ENCODE measurements at places on chromosomes 3 and 15.

DNA sequence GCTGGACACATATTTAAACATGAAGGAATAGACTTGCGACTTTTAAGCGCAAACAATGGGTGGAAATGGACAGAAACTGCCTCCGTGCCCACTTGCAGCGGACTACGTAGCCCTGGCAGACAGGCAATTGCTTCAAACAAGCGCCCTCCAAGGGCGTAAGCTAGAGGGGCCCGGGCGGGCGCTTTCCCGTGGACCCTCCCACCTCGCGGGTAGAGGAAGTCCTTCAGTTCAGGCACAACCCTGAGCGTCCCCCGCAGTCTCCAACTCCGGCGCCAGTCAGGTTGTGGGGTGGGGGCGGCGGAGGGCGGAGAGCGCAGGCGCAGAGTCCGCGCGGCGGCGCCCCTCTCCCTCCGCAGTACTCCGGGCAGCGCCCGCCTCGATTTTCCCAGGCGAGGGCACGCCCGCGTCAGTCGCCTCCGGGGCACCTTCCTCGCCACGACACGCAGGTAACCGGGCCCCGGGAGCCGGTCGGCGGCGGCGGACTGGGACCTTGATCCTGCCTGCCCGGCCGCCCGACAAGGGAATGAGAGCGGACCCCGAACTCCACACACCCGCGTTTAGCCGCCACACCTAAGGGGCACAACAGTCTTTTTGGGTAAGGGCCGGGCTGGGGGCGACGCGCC, at the start of gene SLC35G2:
Gene SLC35G2 (plus strand): TSS at position 358 of the 623 bp plus-strand sequence. CDS start 35,335 bp downstream, outside the sequence.
- no peak for DNase-seq

DNA sequence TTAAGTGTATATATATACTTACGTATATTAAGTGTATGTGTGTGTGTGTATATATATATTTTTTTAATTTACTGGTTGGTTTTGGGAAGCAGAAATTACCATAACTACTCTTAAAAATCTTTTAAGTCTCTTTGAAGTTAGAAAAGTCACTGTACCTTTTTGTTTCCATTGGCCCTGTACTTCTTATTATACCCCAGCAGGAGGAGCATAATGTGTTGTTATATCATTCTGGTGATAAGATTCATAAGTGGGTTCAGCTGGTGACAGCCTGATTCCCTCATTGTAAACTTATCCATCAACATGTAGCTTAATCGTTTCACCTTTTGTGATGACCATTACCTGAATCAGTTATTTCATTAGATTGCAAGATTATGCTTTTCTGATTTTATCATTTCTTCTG, 30.8 kb downstream of the MLH1 start:
- DNase-seq: no peak

DNA sequence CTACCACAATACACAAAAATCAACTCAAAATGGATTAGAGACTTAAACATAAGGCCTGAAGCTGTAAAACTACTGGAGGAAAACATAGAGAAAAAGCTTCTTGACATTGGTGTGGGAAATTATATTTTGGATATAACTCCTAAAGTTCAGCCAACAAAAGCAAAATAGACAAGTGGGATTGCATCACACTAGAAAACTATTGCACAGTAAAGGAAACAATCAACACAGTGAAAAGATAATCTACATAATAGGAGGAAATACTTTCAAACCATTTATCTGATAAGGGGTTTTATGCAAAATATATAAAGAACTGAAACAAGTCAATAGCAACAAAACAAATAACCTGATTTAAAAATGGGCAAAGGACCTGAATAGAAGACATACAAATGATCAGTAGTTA, 37.6 kb upstream of the TP63 start:
- DNase-seq: no peak

DNA sequence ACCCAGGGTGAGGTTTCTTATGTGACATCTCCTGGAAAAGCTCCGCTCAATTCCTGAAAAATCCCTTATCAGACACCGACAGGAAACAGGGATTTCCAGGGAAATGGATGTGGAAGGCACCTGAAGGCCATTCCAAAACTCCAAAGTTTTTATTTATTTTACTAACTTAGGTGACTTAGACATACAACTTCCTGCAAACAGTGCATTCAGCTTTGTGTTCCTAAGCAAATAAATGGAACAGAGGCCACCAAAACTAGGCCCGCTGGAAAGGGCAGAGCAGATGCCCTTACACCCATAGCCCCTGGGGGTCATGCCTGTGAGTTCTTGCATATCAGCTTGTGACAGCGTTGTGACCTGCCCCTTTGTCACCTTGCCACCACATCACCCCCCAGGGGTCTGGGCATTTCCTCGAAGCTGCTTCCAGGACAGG, 239.4 kb downstream of the XXYLT1 start:
- DNase-seq: no peak

- no peak for DNase-seq
Observed at GRCh38 chr3:37227870-37228549, 53.6 kb upstream of the LRRFIP2 start.

DNA sequence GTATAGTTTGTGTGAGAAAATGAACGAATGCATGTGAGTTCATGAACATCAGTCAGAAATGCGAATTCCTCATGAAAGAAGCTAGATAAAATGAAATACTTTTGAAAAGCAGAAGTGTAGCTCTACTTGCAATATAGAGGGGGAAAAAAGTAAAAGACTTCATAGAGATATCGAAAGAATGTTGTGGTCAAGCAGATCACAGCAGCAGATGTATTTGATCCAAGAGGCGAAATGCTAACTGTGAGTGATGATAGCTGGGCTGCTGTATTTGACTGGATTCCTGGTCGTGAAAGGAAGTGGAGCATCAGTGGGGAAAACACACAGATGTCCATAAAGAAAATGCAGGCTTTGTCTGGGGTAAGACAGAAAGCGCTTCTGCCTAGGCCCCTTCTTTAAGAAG, 112.4 kb downstream of the ADAMTSL3 start:
- DNase-seq: no peak

DNA sequence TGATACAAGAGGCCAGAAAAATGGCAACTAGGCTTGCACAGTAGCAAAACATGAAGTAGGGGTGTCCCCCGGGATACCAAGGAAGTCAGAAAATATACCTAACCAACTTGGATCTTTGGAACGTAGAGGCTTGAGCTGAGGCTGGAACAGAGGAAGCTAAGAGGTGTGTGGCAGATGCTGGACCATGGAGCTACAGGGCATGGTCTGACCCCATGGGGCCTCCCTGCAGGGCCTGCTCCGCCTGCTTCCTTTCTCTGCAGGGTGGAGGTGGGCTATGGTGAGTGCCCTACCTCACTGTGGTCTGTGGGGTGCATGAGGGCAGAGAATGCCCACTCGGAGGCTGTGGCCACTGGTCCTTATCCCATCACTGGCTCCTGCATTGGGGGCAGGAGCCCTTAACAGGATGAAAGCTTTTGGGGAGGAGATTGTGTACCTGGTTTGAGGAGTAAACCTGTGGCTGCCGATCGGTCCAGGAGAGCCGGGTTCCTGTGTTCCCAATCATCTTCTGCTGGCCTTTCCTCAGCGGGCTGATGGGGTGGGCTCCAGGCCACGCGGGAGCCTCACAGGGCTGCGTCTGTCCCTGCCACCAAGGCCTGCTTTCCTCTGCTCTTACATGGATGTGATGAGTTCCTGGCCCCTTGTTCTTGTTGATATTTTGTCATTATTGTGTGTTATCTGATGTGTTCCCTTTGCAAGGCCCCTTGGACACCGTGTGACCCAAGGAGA, 96.8 kb downstream of the OCA2 start:
- no peak for DNase-seq

- DNase-seq: no peak
Observed at GRCh38 chr3:155960060-155960459, 89.6 kb downstream of the GMPS start.

DNA sequence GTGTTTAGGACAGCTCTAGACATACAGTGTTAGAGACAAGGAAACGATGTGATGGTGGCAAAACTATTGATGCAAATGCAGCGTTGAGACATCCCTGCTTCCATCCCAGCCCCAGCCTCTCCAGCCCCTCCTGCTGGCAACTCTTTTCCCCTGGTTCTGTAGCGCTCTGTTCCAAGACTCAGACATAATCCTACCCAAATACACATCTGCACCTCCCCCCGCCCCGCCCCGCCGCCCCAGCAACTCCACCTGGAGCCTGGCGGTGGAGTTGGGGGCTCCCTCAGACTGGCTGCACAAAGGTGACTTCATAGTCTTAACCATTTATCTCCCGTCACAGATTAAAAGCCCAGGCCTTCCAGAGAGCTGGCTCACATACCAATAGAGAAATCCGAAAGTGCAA, 7.2 kb upstream of the SEC22A start:
- DNase-seq: no peak

- DNase-seq: no peak
Observed at GRCh38 chr3:120864541-120864940, 43.5 kb upstream of the STXBP5L start.

DNA sequence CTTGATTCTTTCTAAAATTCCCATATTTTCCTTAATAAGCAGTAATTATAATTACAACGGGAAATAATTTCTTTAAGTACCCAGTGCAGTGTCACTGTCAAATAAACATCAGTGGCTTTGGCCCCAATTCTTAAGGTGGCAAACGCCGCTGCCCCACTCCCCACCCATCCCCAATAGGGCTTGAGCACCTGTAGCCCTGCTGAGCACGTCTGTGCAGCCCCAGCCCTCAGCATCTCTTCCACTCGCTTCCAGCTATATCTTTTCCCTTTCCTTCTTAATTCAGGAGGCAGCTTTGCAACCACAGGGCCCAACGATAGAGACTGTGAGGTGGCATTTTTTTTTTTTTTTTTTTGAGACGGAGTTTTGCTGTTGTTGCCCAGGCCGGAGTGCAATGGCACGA, 9.0 kb downstream of the PPM1M start:
- DNase-seq: no peak

GRCh38 chr3:18428036-18428435, 2.9 kb upstream of the SATB1 start:
- DNase-seq: no peak

DNA sequence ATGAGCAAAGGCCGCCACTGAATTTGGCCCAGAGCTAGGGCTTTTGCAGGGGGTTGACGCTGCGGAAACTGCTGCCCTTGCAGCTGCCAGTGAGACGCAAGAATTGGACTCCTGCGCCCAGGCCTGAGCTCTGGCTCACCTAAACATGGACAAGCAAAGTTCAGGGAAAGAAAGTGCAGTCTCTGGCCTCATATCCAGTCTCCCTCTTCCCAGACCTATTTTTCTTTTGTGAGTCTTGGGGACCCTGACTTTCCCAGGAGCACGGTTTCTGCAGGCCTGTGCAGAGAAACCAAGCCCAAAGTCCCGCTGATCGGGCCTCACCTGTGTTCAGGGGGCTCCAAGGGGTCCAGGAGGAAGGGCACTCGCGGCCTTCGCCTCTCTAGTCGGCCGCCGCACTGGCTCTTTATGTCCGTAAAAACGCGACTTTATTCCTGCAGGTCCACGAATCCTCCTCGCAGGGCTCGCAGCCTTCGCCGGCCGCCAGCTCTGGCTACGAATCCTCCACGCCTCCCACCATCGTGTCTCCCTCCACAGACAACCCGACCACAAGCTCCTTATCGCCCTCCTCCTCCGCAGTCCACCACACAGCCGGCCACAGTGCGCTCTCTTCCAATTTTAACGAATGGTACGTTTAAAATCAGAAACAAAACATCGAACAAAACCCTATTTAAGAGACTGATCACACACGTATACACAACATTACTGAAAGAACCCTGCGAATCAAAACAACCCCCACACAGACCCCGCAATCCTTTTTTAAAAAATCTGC, 3.9 kb downstream of the ZIC1 start:
- DNase-seq: no peak

DNA sequence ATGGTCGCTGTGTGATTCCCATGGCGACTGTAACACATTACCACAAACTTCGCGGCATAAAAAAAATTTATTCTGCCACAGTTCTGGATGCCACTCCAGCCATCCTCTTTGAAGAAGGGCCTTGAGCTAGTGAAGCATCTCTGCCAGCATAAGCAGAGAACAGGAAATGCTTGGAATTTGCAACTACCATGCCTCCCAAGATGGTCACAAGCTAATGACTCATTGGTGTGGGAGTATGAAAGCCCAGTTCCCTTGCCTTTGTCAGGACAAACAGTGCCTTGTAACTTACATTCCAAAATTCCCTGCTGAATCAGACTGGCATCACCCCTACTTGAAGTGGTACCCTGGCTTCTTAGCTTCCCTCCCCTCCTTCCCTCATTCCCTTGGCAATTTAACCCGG, 129.7 kb downstream of the PROS1 start:
- no peak for DNase-seq
